ENCODE measurements at places on chromosomes 11 and 22.

- no peak for DNase-seq
Observed at GRCh38 chr22:48797731-48798130, 1029.9 kb downstream of the BRD1 start.

DNA sequence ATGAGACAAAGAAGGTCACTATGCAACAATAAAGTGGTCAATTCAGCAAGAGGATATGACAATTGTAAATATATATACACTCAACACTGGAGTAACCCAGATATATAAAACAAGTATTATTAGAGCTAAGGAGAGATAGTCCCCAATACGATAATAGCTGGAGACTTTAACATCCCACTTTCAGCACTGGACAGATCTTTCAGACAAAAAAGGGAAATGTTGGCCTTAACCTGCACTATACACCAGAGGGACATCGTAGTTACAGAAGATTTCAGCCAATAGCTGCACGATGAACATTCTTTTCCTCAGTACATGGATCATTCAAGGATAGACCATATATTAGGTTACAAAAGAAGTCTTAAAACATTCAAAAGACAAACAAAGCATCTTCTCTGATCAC, 29.9 kb downstream of the PIWIL3 start:
- DNase-seq = no peak

GRCh38 chr11:36296884-36297543, 926 bp downstream of the PRR5L start:
- DNase-seq = no peak

DNA sequence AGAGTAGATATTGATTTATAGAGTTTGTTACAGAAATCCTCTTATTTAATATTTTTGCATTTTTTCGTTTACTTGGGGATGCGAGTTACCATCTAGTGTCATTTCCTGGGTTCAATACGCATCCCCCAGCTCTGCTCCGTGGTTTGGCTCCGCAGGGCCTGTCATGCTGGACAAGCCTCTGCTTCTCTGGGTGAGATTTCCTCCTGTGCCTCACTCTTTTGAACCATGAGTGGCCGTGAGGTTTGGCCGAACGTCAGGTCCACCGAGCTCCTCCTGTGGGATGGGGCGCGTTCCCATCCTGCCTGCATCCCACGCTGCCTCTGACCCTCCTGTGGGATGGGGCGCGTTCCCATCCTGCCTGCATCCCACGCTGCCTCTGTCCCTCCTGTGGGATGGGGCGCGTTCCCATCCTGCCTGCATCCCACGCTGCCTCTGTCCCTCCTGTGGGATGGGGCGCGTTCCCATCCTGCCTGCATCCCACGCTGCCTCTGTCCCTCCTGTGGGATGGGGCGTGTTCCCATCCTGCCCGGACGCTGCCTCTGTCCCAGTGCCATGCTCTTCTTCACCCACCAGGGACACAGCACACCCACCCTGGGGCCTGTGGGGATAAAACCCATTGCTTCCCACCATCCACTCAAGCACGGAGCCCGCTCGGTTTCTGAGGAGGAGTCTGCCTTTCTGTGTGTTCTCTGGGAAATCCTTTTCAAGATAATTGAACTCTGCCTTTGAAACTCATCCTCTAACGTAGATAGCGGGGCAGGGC, 506.8 kb downstream of the BRD1 start:
- no peak for DNase-seq

DNA sequence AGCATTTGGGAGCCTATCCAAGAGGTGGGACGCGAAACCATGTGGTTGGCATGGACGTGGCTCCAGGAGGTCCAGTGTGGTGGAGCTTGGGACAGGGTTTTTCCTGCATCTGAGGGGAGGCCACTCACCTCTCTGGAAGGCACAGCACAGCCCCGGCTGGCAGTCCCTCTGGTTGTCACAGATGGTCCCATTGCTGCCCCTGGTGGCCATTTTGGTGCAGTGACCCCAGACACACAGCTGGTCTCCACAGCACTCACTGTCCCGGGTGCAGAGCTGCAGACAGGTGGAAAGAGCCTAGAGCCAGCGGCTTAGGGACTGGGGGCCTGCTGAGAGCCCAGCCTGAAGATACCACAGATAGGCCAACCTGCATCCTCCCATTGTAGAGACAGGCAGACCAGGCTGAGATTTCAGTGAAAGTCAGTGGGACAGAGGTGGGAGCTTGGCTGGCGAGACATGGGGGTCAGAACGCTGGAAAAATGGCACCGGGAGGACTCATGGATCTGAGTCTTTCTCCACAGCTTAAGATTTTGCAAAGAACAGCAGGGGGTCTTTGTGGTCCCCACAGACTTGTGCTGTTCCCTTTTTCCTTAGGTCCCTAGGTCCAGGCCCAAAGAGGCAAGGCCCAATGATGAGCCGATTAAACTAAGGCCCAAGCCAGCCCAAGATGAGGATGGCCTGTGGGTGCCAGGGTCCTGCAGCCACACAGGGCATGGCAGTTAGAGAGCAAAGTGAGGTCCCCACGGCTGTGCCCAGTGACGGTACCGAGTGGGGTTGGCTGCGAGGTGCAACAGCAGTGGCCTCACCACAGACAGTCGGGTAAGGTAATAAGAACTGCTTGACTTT, 41.4 kb downstream of the DKK3 start:
- DNase-seq = peak; percentile 83

- no peak for DNase-seq
Observed at GRCh38 chr11:62044639-62045121, 77.2 kb upstream of the FTH1 start.

GRCh38 chr22:22618448-22618847, 26.0 kb upstream of the GGTLC2 start:
- no peak for DNase-seq

GRCh38 chr11:46664612-46665011, 35.8 kb downstream of the ARHGAP1 start:
- no peak for DNase-seq

DNA sequence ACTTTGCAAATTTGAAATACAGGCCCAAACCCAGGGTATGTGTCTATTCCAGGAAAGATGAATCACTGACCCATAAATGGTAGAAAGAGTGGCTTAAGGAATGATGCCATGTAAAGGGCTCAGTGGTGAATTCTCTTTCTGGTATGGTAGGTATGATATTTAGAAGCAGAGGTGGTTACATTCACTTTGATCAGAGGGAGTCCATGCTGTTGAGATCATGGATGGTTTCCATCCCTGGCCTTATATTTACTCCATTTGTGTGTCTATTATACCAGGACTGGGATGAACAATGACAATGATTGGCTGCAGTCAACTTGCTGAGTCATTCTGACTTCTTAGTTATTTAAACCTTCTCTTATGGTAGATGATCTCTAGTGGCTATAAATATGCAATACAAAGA, 419.8 kb upstream of the LRRC4C start:
- no peak for DNase-seq

- peak; percentile 40 for DNase-seq
Observed at GRCh38 chr11:79437981-79438630, 2.7 kb downstream of the TENM4 start.
